Activated naive CD8-positive, alpha-beta T cell treated with anti-CD3 and anti-CD28 coated beads, Interleukin-2, amount 50 U/mL, for 24 hours (primary cell): ENCODE measurements at places on chromosomes 16 and 17.

DNA sequence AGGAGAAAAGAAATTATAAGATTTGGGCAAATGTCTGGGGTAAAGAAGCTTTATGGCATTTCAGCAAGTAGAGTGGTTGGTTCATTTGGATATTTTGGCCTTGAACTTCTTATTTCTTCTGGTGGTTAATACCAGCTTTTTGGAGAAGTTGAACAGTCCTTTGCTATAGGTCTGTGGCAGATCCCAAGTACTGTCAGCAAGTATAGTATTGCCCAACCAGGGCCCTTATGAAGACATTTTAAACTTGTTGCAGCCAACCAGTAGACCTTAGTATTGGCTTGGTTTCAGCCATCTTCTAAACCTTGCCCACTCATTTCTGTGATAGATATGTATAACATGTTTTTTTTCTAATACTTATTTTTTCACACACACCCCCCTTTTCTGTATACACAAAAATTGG lies 2.2 kb downstream of the SP2 start:
- peaks cover 4% of the 10 kb centered on the region for H3K27me3 ChIP-seq
- H3K4me3 ChIP-seq = no peak overlapping the region
- H3K4me1 ChIP-seq = peaks cover 40% of the 10 kb centered on the region
- no peak overlapping the region for H3K27ac ChIP-seq

DNA sequence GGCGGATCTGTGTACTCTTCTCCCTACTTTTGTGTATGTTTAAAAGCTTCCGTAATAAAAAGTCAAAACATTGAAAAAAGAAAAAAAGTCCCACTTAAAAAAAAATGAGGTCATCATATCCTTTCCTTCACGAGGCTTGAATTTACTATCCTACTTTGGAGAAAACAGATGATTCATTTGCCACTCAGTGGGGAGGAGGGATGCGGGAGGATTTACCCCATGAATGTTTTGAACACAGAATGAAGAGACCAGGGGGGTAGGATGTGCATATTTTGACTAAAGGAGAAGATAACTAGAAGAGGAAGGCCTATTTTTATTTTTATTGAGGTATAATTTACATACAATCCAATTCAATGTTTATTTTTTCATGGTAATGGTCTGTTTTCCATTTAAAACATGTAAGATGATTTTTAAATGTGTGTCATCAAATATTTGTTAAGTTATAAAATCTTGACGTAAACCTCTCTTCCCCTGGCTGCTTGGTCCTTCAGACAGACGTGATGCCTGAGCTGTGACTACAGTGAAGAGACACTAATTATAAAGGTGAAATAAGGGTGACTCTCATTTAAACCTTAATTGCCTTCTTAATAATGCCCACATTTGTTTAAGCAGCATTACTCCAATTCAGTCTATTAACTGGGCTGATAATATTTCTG lies 135.4 kb upstream of the AXIN2 start:
- no peaks in the 10 kb centered on the region for H3K36me3 ChIP-seq
- no peak overlapping the region for H3K4me3 ChIP-seq
- no peaks in the 10 kb centered on the region for H3K4me1 ChIP-seq
- H3K27ac ChIP-seq = no peak overlapping the region

GRCh38 chr16:75476817-75477216 lies 12.3 kb upstream of the TMEM170A start:
- H3K4me1 ChIP-seq = no peaks in the 10 kb centered on the region
- no peak overlapping the region for H3K4me3 ChIP-seq
- H3K27ac ChIP-seq = no peak overlapping the region
- H3K27me3 ChIP-seq = peaks cover 2% of the 10 kb centered on the region
- no peaks in the 10 kb centered on the region for H3K36me3 ChIP-seq
- DNase-seq = no peak

DNA sequence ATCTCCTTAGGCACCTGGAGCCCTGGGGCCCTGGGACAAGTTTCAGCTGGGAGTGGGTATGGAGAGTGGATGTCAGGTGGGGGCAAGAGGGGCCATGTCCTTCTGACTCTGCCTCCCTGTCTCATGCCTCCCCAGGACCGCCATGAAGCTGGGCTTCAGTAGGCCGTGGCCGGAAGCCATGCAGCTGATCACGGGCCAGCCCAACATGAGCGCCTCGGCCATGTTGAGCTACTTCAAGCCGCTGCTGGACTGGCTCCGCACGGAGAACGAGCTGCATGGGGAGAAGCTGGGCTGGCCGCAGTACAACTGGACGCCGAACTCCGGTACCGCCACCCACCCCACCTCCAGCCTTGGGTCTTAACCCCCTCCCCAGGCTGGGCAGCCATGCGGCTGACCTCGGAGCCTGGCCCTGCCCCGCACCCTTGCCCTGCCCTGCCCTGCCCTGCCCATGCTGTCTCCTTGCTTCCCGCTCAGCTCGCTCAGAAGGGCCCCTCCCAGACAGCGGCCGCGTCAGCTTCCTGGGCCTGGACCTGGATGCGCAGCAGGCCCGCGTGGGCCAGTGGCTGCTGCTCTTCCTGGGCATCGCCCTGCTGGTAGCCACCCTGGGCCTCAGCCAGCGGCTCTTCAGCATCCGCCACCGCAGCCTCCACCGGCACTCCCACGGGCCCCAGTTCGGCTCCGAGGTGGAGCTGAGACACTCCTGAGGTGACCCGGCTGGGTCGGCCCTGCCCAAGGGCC lies 20.0 kb downstream of the ACE start:
- H3K4me1 ChIP-seq = no peaks in the 10 kb centered on the region
- no peak overlapping the region for H3K4me3 ChIP-seq
- no peak overlapping the region for H3K27ac ChIP-seq
- peaks cover 7% of the 10 kb centered on the region for H3K27me3 ChIP-seq
- no peak for DNase-seq

GRCh38 chr17:6304894-6305612 lies 129.9 kb downstream of the AIPL1 start:
- H3K27me3 ChIP-seq = peaks cover 17% of the 10 kb centered on the region
- H3K36me3 ChIP-seq = no peaks in the 10 kb centered on the region
- H3K4me3 ChIP-seq = no peak overlapping the region
- DNase-seq = no peak

GRCh38 chr16:4976079-4976478 lies 17.9 kb downstream of the SEC14L5 start:
- DNase-seq = no peak
- peaks cover 4% of the 10 kb centered on the region for H3K4me1 ChIP-seq
- no peak overlapping the region for H3K27ac ChIP-seq
- no peaks in the 10 kb centered on the region for H3K36me3 ChIP-seq

DNA sequence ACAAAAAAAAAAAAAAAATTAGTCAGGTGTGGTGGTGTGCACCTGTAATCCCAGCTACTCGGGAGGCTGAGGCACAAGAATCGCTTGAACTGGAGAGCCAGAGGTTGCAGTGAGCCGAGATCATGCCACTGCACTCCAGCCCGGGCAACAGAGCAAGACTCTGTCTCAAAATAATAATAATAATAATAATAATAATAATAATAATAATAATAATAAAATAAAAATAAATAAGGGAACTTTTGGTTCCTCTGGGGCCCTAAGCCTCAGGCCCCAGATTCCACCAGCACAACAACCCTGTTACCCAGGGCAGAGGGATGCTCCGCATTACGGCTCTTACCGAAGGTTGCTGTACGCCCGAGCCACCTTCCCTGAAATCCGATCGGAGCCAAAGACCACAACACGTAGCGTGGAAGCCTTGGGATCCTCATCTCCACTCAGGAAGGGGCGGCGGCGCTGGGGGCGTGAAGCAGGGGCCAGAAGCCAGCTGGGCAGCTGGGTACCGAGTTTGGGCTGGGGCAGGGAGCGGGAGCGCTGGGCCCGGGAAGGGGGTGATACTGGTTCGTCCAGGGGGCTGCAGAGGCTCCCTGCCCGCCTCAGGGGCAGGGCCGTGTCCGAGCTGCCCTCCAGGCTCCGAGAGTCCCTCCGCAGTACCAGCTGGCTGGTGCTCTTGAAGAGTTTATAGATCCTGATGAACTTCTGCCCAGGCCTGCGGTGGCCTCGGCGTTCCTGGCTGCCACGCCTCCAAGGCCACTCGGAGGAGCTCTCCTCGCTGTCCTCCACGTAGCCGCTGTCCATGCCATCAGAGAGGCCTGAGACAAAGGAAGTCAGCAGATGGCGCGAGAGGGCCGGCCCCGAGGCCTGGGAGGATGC lies 20.6 kb upstream of the PIK3R6 start:
- no peak overlapping the region for H3K27ac ChIP-seq
- H3K4me3 ChIP-seq = no peak overlapping the region
- DNase-seq = no peak
- peaks cover 11% of the 10 kb centered on the region for H3K4me1 ChIP-seq

DNA sequence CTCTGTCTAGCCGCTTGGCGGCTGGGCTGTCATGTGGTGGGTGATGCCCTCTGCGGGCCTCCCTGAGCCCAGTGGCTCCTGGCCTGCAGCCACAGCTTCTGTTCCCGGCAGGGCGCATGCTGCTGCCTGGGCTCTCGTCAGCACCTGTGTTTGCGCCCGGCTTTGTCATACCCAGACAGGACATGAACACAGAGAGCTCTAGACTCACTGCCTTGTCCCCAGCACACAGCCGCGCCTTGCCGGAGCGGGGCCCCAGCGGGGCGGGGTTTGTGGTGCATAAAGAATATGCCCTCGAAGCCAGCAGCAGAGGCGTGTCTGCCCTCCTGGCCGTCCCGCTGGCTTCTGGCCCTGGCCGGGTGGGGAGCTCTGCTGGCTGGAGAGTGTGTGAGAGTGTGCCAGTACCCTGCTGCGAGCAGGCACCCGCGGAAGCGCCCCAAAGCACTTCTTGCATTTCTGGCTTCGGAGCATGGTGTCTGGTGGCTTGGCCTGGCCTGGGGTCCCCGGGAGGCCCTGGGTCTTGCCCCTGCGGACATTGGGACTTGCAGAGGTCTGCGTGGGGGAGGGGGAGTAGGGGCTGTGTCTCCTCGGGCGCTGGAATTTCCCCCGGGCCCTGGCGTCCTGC lies 14.4 kb downstream of the ASPSCR1 start:
- no peak overlapping the region for H3K4me3 ChIP-seq
- DNase-seq = no peak
- peaks cover 1% of the 10 kb centered on the region for H3K36me3 ChIP-seq

GRCh38 chr16:48053418-48053745 lies 102.4 kb downstream of the ABCC12 start:
- no peak overlapping the region for H3K4me3 ChIP-seq
- no peaks in the 10 kb centered on the region for H3K36me3 ChIP-seq
- DNase-seq = no peak
- peaks cover 25% of the 10 kb centered on the region for H3K27me3 ChIP-seq
- no peaks in the 10 kb centered on the region for H3K4me1 ChIP-seq

DNA sequence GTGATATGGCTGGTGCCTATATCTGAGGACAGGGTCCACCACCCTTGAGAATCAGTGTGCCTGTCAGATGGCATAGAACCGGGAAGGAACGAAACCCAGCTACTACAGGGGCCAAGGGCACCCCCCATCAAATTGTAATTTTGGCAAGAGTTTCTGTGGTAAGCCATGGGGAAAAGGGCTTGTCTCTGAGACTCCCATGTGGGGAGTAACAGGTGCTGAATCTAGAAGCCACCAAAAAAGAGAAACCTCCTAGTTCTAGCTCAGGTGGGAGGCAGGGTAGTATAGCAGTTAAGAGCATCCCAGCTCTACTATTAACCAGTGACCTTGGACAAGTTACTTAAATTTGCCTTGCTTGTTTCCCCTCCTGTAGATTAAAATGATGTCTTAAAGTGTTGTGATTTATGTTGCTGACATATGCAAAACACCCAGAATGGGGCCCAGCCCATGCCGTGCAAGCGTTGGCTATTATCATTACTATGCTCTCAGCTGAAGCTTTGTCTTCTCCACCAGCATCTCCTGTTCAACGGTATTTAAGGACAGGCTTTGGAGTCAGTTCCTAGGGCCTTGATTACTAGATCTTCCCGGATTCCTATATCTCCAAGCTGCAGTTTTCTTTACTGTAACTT lies 210.7 kb upstream of the NLRP1 start:
- H3K27ac ChIP-seq = no peak overlapping the region
- no peak for DNase-seq
- no peaks in the 10 kb centered on the region for H3K4me1 ChIP-seq
- H3K36me3 ChIP-seq = peaks cover 4% of the 10 kb centered on the region
- peaks cover 37% of the 10 kb centered on the region for H3K27me3 ChIP-seq

- peak overlapping the region; percentile 80 for H3K27ac ChIP-seq
- H3K4me3 ChIP-seq = no peak overlapping the region
- DNase-seq = peak; percentile 57
Measured at GRCh38 chr16:4506450-4506849, 30.3 kb downstream of the HMOX2 start.

DNA sequence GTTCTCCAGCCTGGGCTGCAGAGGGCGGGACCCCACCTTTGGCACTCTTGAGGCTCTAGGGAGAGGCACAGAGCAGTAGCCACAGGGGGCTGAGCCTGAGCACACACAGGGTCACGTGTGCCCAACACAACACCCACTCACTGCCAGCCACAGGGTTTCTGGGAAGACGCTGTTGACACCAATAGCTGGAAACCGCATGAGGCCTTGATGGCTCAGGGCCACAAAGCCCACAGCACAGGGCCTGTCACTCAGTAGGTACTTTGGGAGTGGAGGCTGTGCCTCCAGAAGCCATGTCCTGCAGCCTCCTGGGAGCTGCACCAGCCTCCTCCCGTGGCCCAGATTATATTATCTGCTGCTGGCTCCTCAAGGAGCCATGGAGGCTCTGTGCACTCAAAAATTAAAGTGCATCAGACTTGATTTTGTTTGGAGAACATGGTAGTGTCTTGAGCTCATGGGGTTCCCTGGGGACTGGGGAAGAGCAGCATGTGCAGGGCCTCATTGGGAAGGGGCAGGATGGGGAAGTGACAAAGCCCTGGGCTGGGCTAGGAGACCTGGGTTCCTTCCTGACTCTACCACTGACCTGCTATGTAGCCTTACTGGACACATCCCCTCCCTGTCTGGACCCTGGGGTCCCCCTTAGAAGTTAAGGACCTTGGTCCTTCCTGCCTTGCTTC lies 12.5 kb upstream of the SREBF1 start:
- DNase-seq = peak; percentile 87
- H3K4me3 ChIP-seq = peak overlapping the region; percentile 19
- H3K27me3 ChIP-seq = no peaks in the 10 kb centered on the region
- H3K4me1 ChIP-seq = peaks cover 74% of the 10 kb centered on the region
- H3K27ac ChIP-seq = peak overlapping the region; percentile 90

DNA sequence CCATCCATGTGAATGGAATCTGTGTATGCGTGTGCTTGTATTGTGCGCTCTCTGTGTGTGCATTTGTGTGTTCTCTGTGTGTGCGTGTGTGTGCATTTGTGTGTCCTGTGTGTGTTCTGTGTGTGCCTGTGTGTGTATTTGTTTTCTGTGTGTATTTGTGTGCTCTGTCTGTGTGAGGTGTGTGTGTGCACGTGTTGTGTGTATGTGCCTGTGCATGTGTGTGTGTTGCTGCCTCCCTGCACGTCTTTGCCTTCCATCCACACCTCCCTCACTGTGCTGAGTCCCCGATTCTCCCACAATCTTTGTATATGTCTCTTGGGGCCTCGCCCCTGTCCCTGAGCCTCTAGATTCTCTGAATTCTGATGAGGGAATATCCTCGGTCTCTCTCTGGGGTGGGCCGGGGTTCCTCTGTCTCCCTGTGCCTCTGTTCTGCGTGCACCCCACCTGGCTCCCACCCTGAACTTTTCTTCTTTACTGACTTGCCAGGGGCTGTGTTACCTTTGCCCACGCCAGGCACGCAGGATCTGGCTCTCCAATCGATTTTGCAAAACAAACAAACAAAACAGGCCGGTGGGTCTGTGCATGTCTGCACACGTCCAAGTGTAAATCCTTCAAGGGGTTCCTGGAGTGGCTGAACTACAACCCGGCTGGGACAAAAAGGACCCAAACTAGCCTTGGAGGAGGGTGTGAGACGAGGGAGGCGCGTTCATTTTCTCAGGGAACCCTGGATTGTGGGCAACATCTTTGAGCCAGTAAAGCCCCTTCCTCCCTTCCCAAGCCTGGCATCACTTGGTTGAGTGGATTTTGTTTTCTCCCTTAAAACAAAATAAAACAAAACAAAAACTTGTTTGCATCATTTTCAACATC lies 8.1 kb upstream of the FOXF1 start:
- no peak overlapping the region for H3K4me3 ChIP-seq
- H3K36me3 ChIP-seq = no peaks in the 10 kb centered on the region
- H3K4me1 ChIP-seq = peaks cover 13% of the 10 kb centered on the region
- peaks cover 80% of the 10 kb centered on the region for H3K27me3 ChIP-seq
- H3K27ac ChIP-seq = no peak overlapping the region
